Activated CD4-positive, alpha-beta memory T cell treated with anti-CD3 and anti-CD28 coated beads, Interleukin-2, amount 10 ng/mL, durations not matched to agents 7 days and 5 days (primary cell): ENCODE measurements at places on chromosomes 1 and 21. TPM values are rescaled to one million over a fixed set of nuclear protein-coding genes. Genes with fewer than 3 reads are reported as not detected.
A peak's percentile ranks its signal among the peaks of the same experiment; 100 is the strongest.

GRCh38 chr1:20353836-20354235, 63.2 kb downstream of the VWA5B1 start:
- no peak overlapping the region for H3K4me3 ChIP-seq
- no peaks in the 10 kb centered on the region for H3K36me3 ChIP-seq
- DNase-seq: no peak
- H3K4me1 ChIP-seq: no peaks in the 10 kb centered on the region
- peaks cover 14% of the 10 kb centered on the region for H3K27me3 ChIP-seq

The SETDB1 gene
- total RNA-seq: 49.5 TPM

The AZIN2 gene
- 4.5 TPM for total RNA-seq

DNA sequence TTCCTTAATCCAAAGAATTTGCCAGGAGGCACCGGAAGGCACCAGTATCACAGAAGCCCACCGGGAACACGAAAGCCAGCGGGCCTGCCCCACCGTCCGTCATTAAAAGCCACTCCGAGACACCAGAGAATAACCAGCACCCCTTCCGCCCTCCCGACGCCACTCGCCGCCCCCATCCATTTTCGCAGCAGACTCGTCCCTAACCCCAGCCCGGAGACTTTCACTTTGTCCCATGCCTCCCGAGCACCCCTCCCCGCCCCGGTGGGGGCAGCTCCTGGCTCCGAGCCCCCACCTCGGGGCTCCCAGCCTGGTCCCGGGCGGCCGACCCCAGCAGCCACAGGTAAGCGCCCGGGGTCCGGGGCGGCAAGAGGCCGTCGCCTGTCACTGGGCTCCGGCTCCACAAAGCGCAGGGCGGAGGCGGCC, 105.4 kb downstream of the SLC45A1 start:
- peaks cover 44% of the 10 kb centered on the region for H3K4me1 ChIP-seq
- no peak overlapping the region for H3K27ac ChIP-seq
- no peaks in the 10 kb centered on the region for H3K27me3 ChIP-seq

DNA sequence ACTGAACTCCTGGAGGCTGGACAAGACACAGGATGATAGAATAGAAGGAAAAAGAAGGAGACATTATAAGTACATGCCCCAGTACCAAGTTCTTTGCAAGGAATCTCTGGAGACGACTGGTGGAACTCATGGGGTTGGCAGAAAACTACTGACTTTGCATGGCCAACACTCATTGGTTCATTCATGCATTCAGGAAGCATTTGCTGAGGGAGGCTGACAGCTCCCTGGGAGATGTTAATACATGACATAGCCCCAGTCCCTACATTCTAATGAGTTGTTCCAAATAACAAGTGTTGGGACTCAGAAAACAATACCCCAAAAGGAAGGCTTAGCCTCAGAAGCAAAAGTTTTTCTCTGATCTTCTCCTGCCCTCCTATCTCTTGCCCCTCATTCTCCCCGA, 172.8 kb upstream of the IRF2BP2 start:
- no peak overlapping the region for H3K4me3 ChIP-seq
- H3K27me3 ChIP-seq: no peaks in the 10 kb centered on the region
- H3K36me3 ChIP-seq: no peaks in the 10 kb centered on the region
- H3K4me1 ChIP-seq: no peaks in the 10 kb centered on the region
- no peak overlapping the region for H3K27ac ChIP-seq

GRCh38 chr1:101242324-101243050, 5.7 kb downstream of the S1PR1 start:
- no peaks in the 10 kb centered on the region for H3K27me3 ChIP-seq
- peak overlapping the region; percentile 12 for H3K4me3 ChIP-seq
- H3K27ac ChIP-seq: no peak overlapping the region
- peaks cover 48% of the 10 kb centered on the region for H3K4me1 ChIP-seq

GRCh38 chr21:44613386-44614155, 1.7 kb downstream of the KRTAP10-8 start:
- H3K36me3 ChIP-seq: peaks cover 17% of the 10 kb centered on the region
- no peak overlapping the region for H3K27ac ChIP-seq
- no peak overlapping the region for H3K4me3 ChIP-seq

- DNase-seq: no peak
- H3K4me3 ChIP-seq: no peak overlapping the region
- H3K36me3 ChIP-seq: no peaks in the 10 kb centered on the region
- H3K27me3 ChIP-seq: no peaks in the 10 kb centered on the region
Measured at GRCh38 chr1:83581747-83582146, 417.2 kb downstream of the TTLL7 start.

GRCh38 chr1:67314696-67315095, 7.0 kb downstream of the IL12RB2 start:
- H3K4me3 ChIP-seq: peak overlapping the region; percentile 47
- peaks cover 49% of the 10 kb centered on the region for H3K36me3 ChIP-seq
- DNase-seq: no peak
- peak overlapping the region; percentile 87 for H3K27ac ChIP-seq
- no peaks in the 10 kb centered on the region for H3K27me3 ChIP-seq

GRCh38 chr1:204398197-204399125, 13.2 kb downstream of the PPP1R15B start:
- H3K4me1 ChIP-seq: peaks cover 7% of the 10 kb centered on the region
- H3K27ac ChIP-seq: peak overlapping the region; percentile 31
- peaks cover 60% of the 10 kb centered on the region for H3K36me3 ChIP-seq
- H3K4me3 ChIP-seq: no peak overlapping the region
- DNase-seq: peak; percentile 55

The HSPA6 gene
- 0.91 TPM for total RNA-seq

The RAB25 gene
- total RNA-seq: 0.53 TPM

GRCh38 chr1:44265656-44266358, 52.5 kb downstream of the DMAP1 start:
- no peaks in the 10 kb centered on the region for H3K36me3 ChIP-seq
- no peaks in the 10 kb centered on the region for H3K27me3 ChIP-seq
- DNase-seq: no peak
- peaks cover 6% of the 10 kb centered on the region for H3K4me1 ChIP-seq
- H3K27ac ChIP-seq: no peak overlapping the region
- no peak overlapping the region for H3K4me3 ChIP-seq

GRCh38 chr1:157011845-157012244, 33.7 kb downstream of the ARHGEF11 start:
- H3K27me3 ChIP-seq: peaks cover 31% of the 10 kb centered on the region
- no peaks in the 10 kb centered on the region for H3K4me1 ChIP-seq
- H3K36me3 ChIP-seq: no peaks in the 10 kb centered on the region
- H3K27ac ChIP-seq: no peak overlapping the region
- no peak overlapping the region for H3K4me3 ChIP-seq

GRCh38 chr1:84504580-84505492, 1.4 kb upstream of the SPATA1 start:
- H3K4me1 ChIP-seq: peaks cover 51% of the 10 kb centered on the region
- H3K36me3 ChIP-seq: peaks cover 68% of the 10 kb centered on the region
- H3K27me3 ChIP-seq: no peaks in the 10 kb centered on the region
- H3K27ac ChIP-seq: peak overlapping the region; percentile 93
- no peak for DNase-seq
- H3K4me3 ChIP-seq: peak overlapping the region; percentile 95

The TPTE gene
- not detected for total RNA-seq

The WNT3A gene
- total RNA-seq: not detected

- no peak overlapping the region for H3K27ac ChIP-seq
- no peak overlapping the region for H3K4me3 ChIP-seq
- H3K27me3 ChIP-seq: no peaks in the 10 kb centered on the region
- H3K4me1 ChIP-seq: no peaks in the 10 kb centered on the region
- no peaks in the 10 kb centered on the region for H3K36me3 ChIP-seq
Measured at GRCh38 chr1:90784186-90784847, 67.2 kb upstream of the BARHL2 start.

DNA sequence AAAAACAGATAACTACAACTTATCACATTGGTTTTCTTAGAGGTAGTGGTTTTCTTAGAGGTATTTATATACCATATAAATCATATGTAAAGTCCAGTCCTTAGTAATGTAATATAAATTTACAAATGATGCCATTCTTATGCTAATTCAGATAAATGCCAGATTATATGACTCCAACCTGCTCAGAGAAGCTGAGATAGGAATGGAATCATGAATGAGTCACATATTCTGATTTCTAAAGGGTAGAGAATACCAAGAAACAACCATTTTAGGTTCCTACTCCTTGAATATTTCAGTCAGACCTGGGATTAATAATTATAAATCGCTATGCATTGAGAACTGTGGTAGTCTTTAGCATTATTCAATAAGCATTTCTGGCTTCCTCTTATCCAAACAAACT, 760.1 kb upstream of the NEGR1 start:
- H3K4me1 ChIP-seq: no peaks in the 10 kb centered on the region
- H3K27me3 ChIP-seq: no peaks in the 10 kb centered on the region
- no peak for DNase-seq
- H3K36me3 ChIP-seq: no peaks in the 10 kb centered on the region

GRCh38 chr1:24228311-24228710, 41.2 kb upstream of the IFNLR1 start:
- no peak for DNase-seq
- no peak overlapping the region for H3K27ac ChIP-seq
- H3K27me3 ChIP-seq: peaks cover 20% of the 10 kb centered on the region
- no peaks in the 10 kb centered on the region for H3K36me3 ChIP-seq
- H3K4me3 ChIP-seq: no peak overlapping the region
- H3K4me1 ChIP-seq: peaks cover 21% of the 10 kb centered on the region

The SFT2D2 gene
- total RNA-seq: 72.1 TPM

DNA sequence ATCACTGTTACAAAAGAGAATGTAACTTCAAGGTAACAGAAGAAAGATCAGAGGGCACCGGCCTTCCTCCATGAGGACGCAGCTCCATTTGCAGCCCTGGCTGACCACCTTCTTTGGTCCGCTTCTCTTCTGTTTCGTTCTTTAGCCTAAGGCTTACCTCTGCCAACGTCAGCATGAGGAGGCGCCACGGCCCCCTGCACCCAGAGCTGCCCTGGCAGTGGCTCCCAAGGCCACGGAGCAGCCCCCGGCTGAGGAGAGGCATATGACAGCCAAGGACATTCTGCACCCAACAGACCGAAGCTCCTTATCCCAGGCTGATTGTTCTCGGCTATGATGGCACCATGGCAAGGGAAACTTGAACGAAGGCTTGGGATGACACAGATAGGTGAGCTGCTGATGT, 250.3 kb downstream of the TOMM20 start:
- no peak for DNase-seq
- no peak overlapping the region for H3K4me3 ChIP-seq
- peaks cover 47% of the 10 kb centered on the region for H3K4me1 ChIP-seq
- no peaks in the 10 kb centered on the region for H3K36me3 ChIP-seq

The TMEM50A gene
- 183 TPM for total RNA-seq
